Breast epithelium (tissue), 4 donors: ENCODE measurements at places on chromosomes 4 and X. TPM values are rescaled to one million over a fixed set of nuclear protein-coding genes. Genes with fewer than 3 reads are reported as not detected.

Gene UGT2B17
- 0.98 TPM for total RNA-seq

Gene ADGRL3
- 8.2 TPM for total RNA-seq

DNA sequence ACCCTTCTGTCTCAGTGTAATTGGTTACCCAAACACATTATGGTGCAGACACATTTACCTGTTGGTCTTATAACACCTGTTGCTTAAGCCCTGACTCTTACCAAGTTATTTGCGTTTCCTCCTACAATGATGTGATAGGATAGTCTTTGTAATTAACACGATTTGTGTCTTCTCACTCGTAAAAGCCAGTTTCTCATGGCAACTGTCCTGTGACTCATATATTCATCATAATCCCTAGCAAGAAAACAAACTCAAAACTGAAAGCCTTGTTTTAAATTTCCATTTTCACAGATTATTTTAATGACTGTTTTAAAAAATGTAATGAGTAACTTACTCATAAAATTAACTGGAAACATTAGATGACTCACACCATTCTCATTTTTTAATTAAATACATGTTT lies 495.2 kb downstream of the NLGN4X start:
- no peaks in the 10 kb centered on the region for H3K27me3 ChIP-seq
- DNase-seq = no peak
- no peaks in the 10 kb centered on the region for H3K36me3 ChIP-seq

- no peak overlapping the region for H3K27ac ChIP-seq
- peaks cover 6% of the 10 kb centered on the region for H3K4me1 ChIP-seq
- DNase-seq = no peak
- H3K27me3 ChIP-seq = peaks cover 25% of the 10 kb centered on the region
- no peaks in the 10 kb centered on the region for H3K36me3 ChIP-seq
These were observed 2.0 kb downstream of the DOK7 start for GRCh38 chr4:3464911-3465697.

GRCh38 chr4:51880016-51880915 lies 37.3 kb downstream of the DCUN1D4 start:
- no peak overlapping the region for H3K4me3 ChIP-seq
- no peak for DNase-seq
- no peaks in the 10 kb centered on the region for H3K27me3 ChIP-seq

DNA sequence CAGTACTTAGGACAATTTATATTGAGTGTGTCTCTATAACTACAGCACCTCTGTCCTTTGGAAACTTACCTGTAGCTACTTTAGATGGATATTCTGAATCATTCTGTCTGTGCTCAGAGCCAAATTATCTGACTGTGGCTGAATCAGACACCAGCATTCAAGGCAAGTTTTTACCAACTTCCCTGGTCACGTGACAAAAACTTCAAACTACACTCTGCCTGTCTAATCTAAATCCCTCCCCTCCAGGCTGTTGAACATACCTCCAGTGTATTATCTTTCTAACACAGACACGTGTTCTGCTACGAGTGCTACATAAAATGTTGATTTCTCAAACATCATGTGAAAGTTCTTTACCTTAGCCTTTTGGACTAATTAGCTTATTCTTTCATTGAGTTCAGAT lies 641.2 kb upstream of the CPEB2 start:
- no peak overlapping the region for H3K27ac ChIP-seq
- H3K36me3 ChIP-seq = no peaks in the 10 kb centered on the region
- H3K27me3 ChIP-seq = no peaks in the 10 kb centered on the region
- DNase-seq = no peak
- no peaks in the 10 kb centered on the region for H3K4me1 ChIP-seq

GRCh38 chr4:17667253-17667652 lies 52.8 kb downstream of the MED28 start:
- H3K4me1 ChIP-seq = no peaks in the 10 kb centered on the region
- H3K27ac ChIP-seq = no peak overlapping the region
- H3K4me3 ChIP-seq = no peak overlapping the region
- DNase-seq = no peak
- no peaks in the 10 kb centered on the region for H3K36me3 ChIP-seq

DNA sequence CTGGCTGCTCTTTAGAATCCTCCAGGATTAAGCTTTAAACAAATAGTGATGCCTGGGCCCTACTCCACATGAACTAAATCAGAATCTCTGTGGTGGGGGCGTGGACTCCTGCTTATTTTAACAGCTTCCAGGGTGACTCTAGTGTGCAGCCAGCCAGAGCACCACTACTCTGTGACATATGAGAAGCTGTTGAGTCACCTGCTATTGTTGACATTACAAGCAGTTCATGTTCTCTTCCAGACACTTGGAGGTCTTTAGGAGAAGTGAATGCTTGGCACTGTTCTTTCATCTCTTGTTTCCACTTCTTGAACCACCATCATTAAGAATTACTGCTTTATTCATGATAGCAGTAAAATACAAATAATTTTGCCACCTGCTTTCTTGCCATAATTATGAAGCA lies 426 bp upstream of the C4orf51 start:
- peak overlapping the region; percentile 78 for H3K27ac ChIP-seq
- H3K4me1 ChIP-seq = no peaks in the 10 kb centered on the region
- H3K36me3 ChIP-seq = no peaks in the 10 kb centered on the region
